ENCODE measurements at places on chromosomes 7 and 10.

DNA sequence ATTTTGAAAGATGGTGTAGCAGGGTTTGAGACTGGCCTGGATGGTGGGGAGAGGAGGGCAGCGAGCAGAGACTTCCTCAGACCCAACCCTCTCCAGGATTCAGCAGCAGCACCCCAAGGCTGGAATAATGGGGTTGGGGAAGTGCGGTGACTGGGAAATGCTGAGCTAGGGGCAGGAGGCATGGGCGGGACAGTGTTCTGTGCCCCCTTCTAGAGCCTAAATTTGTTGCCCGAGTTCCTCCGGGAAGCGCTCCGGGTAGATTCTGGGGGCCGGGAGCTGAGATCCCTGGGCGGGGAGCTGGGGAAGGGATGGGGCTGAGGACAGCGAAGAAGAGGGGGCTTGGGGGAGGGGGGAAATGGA lies at the start of gene CHAT:
CHAT (plus strand) TSS at position 156 of the 360 bp plus-strand sequence; CDS start at position 309, 153 bp downstream.
- no peak for DNase-seq

- DNase-seq, result no peak
These were observed 680.7 kb downstream of the SUGCT start for GRCh38 chr7:40815512-40815911.

DNA sequence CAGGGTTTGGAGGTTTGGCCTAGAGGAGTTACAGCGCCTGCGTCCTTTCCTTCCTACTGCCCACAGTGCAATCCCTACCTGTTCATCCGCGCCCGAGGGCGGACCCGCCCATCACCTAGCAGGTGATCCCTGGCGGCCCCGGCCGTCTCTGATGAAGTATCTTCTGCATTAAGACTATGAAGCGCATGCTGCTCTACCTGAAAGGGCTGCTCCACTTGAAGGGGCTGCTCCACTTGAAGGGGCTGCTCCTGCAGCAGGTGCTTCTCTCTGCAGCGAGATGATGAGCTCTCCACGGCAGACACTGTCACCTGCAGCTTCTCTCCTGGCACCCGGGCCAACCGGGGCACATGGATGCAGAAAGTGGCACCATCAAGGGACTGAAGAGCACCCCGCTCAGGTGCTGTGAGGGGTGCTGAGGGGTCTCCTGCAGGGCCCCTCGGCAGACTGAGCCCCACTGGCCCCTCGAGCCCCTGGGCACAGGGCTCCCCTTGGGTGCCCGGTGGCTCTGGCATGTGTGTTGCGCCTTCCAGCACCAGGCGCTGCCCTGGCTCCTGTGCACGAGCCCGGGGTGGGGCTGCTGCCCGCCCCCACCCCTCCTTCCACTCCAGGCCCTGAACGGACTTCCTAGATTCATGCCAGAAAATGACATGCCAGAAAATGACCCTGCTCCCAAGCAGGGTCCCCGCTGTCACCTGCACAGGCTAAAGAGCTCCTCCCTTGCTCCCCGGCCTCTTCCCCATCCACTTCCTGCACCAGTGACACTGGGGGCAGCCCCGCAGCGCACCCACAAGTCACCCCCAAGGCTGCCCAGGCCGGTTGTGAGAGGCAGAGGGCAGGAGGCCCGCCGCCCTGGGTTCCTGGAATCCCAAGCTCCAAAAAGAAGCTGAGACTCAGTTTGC lies 29.4 kb downstream of the WDR86 start:
- DNase-seq, result no peak

GRCh38 chr7:36083626-36084380 lies 69.3 kb upstream of the EEPD1 start:
- DNase-seq, result no peak

DNA sequence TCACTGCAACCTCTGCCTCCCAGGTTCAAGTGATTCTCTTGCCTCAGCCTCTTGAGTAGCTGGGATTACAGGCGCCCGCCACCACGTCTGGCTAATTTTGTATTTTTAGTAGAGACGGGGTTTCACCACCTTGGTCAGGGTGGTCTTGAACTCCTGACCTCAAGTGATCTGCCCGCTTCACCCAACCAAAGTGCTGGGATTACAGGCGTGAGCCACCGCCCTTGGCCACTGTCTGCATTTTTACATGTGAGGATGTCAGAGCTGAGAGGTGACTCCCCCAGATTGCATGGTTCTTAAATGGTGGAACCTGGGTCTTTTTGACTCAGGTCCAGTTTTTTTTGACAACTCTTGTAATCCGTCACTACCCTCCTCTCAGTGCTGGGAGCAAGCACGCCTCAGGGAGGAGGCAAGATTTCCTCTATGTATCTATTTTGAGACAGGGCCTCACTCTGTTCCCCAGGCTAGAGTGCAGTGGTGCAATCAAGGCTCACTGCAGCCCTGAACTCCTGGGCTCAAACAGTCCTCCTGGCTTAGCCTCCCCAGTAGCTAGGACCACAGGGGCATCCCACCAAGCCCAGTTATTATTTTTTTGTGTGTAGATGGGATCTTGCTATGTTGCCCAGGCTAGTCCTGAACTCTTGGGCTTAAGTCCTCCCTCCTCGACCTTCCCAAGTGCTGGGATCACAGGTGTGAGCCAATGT lies 1.2 kb upstream of the SRRT start:
- no peak for DNase-seq

DNA sequence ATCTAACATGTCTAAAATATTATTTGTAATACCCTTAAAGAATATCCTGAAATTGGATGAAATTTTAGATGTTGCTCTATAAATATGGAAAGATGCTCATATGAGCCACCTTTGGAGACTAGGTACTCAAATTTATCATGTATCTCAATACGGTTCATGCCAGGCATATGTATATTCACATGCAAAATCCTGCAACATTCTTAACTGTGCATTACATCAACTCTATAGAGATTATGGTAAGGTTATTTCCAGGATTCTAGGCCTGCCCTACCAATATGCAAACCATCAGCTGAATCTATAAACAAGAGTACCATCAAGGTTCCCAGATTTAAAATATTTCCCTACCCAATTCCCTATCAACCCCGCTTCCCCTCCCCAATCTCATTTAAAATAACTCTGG lies 27.5 kb downstream of the OSBPL3 start:
- DNase-seq, result no peak

DNA sequence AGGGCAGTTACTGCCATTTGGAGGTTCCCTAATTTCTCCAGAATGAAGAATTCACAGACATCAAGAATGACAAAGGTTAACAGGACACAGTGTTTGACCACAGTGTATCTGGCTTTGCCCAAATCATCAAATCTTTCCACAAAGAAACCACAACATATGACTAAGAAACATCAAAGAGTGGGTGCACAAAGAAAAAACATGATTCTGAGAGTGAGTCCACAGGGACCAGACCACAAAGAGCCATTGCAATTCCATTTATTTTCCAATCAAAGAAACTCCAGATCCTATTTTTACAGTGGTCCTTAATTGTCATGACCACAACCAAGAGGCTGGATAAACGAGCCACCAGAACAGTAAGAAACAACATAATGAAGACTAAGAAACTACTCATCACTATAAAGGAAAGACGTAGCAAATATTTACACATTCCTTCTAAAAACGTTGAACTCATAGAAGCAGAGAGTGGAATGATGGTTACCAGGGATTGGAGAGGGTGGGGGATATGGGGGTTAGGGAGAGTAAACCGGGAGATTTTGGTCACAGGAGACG lies 286.5 kb downstream of the DOCK4 start:
- peak; percentile 33 for DNase-seq

- no peak for DNase-seq
These were observed 278.1 kb upstream of the NRP1 start for GRCh38 chr10:33612551-33612950.

DNA sequence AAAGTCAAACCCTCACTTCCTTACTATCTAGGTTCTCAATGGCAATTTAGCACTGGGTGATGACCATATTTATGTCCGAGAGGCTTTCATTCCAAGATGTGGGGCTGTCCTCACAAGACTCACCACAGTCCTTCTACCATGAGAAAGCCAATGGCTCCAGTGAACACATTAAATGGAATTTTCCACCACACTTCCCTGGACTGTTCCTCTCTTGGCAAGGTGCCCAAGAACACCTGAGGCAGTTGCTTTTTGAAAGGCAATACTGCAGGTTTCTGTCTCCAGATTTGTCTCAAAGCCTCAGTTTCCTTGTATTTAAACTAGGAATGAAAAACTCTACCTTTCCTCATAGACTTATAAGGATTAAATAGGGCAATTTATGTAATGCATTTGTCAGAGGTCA lies 24.2 kb downstream of the AFAP1L2 start:
- no peak for DNase-seq

DNA sequence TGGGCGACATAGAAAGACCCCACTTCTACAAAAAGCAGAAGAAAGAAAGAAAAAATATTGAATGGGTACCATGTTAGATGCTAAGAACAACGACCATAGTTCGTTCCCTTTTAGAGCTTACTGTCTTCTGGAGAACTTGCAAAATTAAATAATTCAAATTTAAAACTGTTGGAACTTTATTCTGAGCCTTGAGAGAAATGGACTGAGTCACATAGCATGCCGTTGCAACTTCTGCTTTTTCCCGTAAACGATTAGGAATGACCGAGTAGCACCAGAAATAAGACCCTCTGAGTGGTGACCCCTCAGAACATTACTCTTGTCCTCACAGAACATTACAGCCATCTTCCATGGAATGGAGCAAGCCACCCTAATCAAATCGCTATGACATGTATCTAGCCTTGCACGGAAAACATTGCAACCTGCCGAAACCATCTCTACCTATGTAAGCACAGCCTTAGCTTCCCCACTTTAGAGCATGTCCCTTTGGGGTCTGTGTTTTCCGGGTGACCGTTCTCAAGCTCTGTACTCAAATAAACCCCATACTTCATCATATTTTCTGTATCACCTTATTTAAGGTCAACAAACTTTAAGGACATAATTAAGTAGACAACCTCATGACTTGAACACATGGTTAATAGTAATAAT lies 179.1 kb downstream of the PRKCQ start:
- DNase-seq, result peak; percentile 74

GRCh38 chr7:128362670-128363069 lies 1.2 kb upstream of the PRRT4 start:
- DNase-seq, result no peak

DNA sequence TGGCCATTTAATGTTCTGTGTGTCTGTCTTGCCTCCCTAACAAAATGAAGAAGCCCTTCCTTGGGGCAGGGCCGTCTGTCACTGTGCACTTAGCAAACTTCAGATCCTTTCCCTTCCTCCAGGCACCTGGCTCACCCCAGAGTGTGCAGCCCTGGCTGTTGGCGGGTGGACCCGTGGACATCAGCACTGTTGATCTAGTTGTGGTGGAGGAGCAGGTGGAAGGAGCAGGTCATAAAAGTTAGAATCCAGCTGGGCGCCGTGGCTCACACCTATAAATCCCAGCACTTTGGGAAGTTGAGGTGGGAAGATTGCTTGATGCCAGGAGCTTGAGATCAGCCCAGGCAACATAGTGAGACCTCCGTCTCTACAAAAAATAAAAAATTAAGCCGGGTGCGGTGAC lies 12.7 kb downstream of the RAB19 start:
- no peak for DNase-seq

GRCh38 chr7:102063690-102064180 lies 222.9 kb upstream of the SH2B2 start:
- DNase-seq, result no peak

DNA sequence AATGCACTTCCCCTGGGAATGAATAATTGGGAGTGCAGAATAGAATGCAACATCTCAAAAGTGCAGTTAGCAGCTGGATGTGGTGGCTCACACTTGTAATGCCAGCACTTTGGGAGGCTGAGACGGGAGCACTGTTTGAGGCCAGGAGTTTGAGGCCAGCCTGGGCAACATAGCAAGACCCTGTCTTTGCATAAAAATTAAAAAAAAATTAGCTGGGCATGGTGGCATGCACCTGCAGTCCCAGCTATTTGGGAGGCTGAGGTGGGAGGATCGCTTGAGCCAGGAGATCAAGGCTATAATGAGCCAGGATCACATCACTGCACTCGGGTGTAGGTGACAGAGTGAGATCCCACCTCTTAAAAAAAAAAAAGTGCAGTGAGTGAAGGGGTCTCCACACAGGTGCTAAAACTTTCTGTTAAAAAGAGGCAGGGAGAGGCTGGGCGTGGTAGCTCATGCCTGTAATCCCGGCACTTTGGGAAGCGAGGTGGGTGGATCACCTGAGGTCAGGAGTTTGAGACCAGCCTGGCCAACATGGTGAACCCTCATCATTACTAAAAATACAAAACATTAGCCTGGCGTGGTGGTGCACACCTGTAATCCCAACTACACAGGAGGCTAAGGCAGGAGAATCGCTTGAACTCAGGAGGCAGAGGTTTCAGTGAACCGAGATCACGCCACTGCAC lies 13.5 kb upstream of the ZMIZ1 start:
- no peak for DNase-seq

- DNase-seq, result peak; percentile 67
These were observed 209.1 kb downstream of the CCSER2 start for GRCh38 chr10:84537447-84537931.

- DNase-seq, result no peak
These were observed 176.8 kb upstream of the AHR start for GRCh38 chr7:17121671-17122070.

- DNase-seq, result no peak
These were observed 130.9 kb downstream of the CCNY start for GRCh38 chr10:35467186-35467585.

DNA sequence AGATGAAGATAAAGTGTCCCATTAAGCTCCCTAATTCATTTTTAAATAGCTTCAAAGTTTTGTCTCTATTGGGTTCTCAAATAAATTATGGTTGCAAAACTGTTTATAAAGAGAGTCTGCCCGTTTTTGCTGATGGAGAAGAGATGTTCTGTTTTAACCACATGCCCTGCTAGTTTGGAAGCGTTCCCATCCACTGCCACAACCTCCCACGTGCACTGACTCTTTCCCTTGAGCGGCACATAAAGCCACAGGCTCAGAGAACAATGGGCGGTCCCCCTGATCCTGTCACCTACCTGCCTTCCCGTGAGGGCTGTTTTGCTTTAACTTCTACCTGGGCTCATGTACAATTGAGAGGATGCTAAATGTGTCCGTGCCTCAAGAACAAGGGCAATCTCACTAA lies 65.5 kb downstream of the CPVL start:
- peak; percentile 17 for DNase-seq

DNA sequence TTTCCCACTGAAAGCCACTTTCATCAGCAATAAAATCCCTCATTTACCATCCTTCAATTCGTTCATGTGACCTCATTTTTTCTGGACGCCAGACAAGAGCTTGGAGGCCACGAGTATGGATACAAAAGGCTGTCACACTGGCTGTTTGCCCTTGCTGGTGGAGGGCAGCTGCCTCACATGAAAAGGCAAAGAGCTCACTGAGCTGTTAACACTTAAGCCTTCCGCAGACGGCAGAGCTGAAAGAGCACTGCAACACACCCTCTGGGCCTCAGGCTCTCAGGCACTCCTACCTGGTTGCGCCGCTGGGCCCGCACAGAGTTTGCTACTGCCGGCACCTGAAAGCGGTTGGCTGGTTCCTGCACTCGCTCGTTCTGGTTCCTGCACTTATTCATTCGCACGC lies 193.5 kb downstream of the CFTR start:
- no peak for DNase-seq

DNA sequence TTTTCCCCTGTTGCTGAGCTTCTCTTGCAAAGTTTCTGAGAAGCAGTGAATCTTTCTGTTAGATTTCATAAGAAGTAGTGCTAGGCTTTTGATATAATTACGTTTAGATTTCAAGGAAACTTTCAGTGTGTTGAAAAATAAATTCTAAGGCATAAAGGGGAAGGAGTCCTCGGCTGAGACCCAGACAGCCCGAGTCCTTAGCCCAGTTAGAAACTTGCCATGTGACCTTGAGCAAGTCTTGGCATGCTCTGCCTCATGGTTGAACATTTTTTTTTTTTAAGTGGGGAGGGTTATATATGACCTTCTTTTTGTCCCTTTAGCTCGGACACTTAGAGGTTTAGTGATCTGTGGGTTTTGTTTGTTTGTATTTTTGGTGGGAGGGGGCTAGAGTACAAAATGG lies 117.5 kb downstream of the TCF7L2 start:
- no peak for DNase-seq

- DNase-seq, result no peak
These were observed 285.8 kb downstream of the BMPER start for GRCh38 chr7:34191162-34191561.

All from common myeloid progenitor, CD34-positive (primary cell).